K562 (cell line): ENCODE measurements at places on chromosomes 7 and 10. TPM values are rescaled to one million over a fixed set of nuclear protein-coding genes. Genes with fewer than 3 reads are reported as not detected.

GRCh38 chr10:7121154-7121797, 289.6 kb downstream of the SFMBT2 start:
- no peaks in the 10 kb centered on the region for H3K36me3 ChIP-seq
- H3K4me3 ChIP-seq: no peak overlapping the region
- H3K27me3 ChIP-seq: no peaks in the 10 kb centered on the region
- no peaks in the 10 kb centered on the region for H3K4me1 ChIP-seq

Gene MGAM2
- 0.02 TPM in 1 of 2 replicates, not detected in the other for total RNA-seq

- H3K4me3 ChIP-seq: no peak overlapping the region
- no peaks in the 10 kb centered on the region for H3K36me3 ChIP-seq
- DNase-seq: no peak
- peaks cover 11% of the 10 kb centered on the region; the same call in 1 of the 2 replicates for H3K4me1 ChIP-seq
- no peak overlapping the region for H3K27ac ChIP-seq
These were observed 81.0 kb downstream of the SAMD9 start for GRCh38 chr7:93036807-93037206.

GRCh38 chr7:128010391-128011127, 20.7 kb downstream of the LRRC4 start:
- H3K4me1 ChIP-seq: peaks cover 6% of the 10 kb centered on the region; the same call in 1 of the 2 replicates
- DNase-seq: peak; percentile 35
- H3K4me3 ChIP-seq: no peak overlapping the region
- peaks cover 61% of the 10 kb centered on the region for H3K36me3 ChIP-seq

- no peaks in the 10 kb centered on the region for H3K4me1 ChIP-seq
- no peak overlapping the region for H3K4me3 ChIP-seq
- no peaks in the 10 kb centered on the region for H3K27me3 ChIP-seq
- H3K27ac ChIP-seq: no peak overlapping the region
These were observed 69.5 kb downstream of the ARID5B start for GRCh38 chr10:61971003-61971325.

GRCh38 chr10:70675496-70676161, 3.3 kb downstream of the ADAMTS14 start:
- peaks cover 55% of the 10 kb centered on the region for H3K36me3 ChIP-seq
- DNase-seq: no peak
- peak overlapping the region; percentile 16; the same call in 2 of the 3 replicates for H3K27ac ChIP-seq
- peaks cover 77% of the 10 kb centered on the region for H3K4me1 ChIP-seq

DNA sequence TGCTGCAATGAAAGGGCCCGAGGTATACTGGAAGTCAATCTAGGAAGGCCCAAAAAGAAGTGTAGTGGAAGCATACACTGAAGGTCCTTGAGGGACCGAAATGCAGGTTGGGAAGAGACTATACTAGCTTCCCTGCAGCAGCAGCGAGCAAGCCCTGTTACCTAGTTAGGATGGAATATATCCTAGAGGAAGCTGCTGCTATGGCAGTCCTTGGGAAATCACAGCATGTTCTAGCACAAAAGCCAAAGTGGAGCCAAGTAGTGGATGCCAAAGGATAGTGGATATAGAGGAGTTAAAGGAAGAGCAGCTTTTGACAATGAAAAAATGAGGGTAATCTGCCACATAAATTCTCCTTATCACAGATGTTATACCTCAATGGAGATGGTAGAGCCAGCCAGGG, 123.8 kb upstream of the STARD3NL start:
- no peaks in the 10 kb centered on the region for H3K27me3 ChIP-seq
- DNase-seq: no peak
- H3K4me1 ChIP-seq: no peaks in the 10 kb centered on the region
- H3K27ac ChIP-seq: no peak overlapping the region

DNA sequence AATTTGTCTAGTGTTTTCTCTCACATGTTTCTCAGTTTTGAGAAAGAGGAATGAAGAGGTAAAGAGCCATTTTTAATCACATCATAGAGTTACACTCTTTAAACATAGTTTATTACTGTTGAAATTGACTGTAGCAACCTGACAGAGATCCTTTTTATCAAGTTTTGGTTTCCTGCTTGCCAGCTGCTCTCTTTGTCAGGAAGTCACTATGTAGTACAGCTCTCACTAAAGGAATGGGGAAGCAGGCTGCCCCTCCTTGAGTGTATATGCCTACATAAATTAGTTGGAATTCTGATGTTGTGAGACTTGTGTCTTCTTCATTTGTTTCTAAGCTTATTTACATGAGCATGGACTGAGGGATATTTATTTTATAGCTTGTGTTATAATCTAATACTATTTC, 1274.0 kb upstream of the CELF2 start:
- no peaks in the 10 kb centered on the region for H3K4me1 ChIP-seq
- DNase-seq: no peak
- H3K27ac ChIP-seq: no peak overlapping the region

DNA sequence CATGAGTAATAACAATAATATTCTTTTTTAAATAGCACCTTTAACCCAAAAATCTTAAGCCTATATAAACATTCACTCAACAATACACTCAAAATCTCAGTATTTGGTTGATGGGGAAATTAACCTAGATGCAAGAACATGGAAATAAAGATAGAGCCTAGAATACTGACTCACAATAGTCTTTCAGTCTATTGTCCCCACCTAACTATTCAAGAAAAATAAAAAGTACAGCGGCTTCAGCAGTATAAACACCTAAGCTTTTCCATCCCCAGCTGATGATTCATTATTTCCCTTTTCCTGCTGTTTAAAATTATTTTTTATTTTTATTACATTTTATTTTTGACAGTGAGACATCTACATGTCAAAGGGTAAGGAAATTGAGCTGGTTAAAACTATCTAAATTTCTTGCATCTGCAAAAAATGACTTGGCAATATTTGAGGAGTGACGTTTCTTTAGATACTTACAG, 201.4 kb downstream of the FZD1 start:
- DNase-seq: no peak
- no peak overlapping the region for H3K4me3 ChIP-seq
- H3K27ac ChIP-seq: no peak overlapping the region

GRCh38 chr10:60312818-60313588, 76.7 kb downstream of the ANK3 start:
- peak; percentile 26 for DNase-seq
- no peaks in the 10 kb centered on the region for H3K36me3 ChIP-seq
- H3K4me3 ChIP-seq: no peak overlapping the region
- no peaks in the 10 kb centered on the region for H3K27me3 ChIP-seq
- H3K27ac ChIP-seq: peak overlapping the region; percentile 85
